ENCODE measurements at places on chromosomes 11 and 22.

DNA sequence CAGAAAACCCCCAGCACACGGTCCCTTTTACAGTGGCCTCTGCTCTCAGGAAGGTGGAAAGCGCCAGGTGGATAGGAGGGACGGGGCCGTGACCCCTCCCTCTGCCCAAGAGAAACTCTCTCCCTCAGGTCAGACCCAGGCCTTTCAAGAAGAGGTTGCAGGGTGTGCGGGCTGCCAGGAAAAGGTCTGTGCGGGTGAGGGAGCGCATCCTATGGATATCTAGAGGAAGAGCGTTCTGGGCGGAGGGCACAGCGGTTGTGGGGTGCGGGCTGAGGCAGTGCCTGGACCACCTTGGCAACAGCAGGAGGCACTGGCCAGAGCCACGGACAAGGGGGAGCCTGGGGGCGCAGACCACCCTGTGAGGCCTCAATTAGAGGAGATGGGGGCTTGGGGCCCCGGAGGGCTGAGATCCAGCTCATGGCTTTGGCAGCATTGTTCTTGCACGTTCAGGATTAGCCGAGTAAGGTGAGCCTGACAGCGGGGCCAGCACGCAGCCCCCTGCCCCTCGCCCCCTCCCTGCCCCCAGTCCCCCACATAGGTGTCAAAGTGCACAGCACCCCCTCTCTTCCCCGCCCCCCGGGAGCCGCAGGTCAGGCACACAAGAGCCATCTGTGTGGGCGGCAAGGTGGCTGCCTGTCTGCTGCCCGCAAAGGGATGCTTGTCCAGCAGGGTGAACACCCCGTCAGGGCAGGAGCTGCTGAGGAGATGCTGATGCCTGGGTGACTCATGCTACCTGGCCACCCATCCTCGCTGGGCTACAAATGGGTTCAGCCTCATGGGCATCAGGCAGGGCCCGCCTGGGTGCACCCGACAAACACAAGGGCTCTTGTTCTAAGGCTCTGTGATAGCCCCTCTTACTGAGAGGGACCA lies 92.8 kb upstream of the KCNQ1OT1 start:
- DNase-seq = no peak

DNA sequence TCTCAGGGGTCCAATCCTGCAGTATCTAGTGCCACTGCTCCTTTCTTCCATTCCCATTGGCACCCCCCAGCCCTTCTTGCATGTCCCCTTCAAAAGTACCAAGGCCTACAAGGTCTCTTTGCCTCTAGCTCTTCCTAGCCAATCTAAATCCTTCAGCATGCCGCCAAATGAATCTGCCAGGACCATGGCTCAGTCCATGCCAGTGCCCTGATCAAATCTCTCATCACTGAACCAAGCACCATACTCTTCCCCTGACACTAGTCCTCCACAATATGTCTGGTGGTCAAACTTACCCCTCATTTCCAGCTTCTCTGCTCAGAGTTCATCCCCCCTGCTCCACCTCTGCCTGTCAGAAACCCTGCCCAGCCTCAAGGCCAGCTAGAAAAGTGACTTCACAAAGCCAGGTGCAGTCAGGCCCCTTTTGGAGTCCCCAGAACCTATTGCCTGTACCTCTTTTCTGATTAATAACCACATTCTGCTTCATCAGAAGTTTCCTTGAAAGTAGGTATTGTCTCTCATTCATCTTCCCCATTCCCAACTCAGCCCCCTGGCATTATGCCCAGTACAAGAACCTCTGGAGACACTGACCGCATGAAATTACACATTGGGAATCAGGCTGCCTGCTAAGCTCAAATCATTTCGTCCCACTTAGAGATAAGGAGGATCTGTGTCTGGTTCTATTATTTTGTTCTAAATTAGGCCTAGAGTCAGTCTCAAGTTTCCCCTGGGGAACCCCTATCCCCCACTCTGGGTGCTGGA lies 11.4 kb downstream of the FEN1 start:
- DNase-seq = no peak

GRCh38 chr11:4059424-4059823 lies 35.2 kb upstream of the RRM1 start:
- no peak for DNase-seq

DNA sequence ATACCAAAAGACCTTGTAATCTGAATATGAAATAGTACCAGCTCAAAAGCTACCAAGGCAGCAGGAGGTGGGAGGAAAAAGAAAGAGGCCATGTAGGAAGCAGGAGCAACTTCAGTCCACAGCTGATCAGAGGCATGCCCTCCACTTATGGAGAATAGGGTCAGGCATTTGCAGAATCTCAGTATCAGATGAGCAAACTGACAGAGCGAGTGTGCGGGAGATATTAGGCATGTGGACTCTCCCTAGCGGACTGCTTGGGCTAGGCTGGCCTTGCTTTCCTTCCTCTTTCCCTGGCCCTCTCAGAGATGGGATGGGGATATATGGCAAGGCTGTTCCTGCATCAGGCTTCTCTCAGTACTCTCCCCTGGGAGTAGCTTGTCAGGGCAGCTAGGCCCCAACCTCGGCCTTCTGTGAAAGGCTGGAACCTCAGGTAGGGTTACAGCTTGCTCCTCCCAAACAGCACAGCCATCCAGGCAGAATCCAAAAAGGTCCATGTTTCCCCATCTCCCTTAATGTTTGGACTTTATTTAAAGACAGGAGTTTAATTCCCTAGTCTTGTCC lies 37.0 kb downstream of the ETS1 start:
- DNase-seq = no peak

DNA sequence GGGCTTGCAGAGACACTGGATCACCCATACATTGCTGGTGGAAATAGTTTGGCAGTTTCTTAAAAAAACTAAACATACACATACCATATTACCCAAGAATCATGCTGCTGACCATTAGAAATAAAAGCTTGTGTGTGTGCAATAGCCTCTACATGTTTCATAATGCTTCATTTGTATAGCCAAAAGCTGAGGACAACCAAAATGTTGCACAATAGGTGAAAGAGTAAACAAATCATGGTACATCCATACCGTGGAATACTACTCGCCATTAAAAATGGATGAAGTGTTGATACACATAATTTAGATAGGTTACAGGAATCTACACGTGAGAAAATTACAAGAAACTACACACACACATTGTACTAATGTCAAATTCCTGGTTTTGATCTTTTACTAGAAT lies 6.5 kb downstream of the KBTBD3 start:
- no peak for DNase-seq

- no peak for DNase-seq
These were observed 9.0 kb downstream of the NEAT1 start for GRCh38 chr11:65431451-65432099.

DNA sequence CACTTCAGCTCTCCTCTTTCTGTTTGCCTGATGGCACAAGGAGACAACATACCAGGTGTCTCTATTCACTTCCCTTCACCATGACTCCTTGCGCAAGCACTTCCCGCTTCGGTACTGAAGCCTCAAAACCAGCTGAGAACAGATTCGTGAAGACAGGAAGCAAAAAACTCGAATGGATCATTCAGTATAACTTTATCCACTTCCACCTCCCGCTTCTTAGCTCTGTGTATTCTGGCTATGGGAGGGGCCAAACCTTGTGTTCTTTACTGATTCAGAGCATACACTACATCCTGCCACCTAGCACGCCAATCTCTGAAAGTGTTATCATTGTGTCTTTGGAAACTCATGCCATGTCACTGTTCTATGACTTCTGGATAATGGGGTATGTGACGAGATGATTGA lies 62.2 kb upstream of the ADA2 start:
- no peak for DNase-seq

DNA sequence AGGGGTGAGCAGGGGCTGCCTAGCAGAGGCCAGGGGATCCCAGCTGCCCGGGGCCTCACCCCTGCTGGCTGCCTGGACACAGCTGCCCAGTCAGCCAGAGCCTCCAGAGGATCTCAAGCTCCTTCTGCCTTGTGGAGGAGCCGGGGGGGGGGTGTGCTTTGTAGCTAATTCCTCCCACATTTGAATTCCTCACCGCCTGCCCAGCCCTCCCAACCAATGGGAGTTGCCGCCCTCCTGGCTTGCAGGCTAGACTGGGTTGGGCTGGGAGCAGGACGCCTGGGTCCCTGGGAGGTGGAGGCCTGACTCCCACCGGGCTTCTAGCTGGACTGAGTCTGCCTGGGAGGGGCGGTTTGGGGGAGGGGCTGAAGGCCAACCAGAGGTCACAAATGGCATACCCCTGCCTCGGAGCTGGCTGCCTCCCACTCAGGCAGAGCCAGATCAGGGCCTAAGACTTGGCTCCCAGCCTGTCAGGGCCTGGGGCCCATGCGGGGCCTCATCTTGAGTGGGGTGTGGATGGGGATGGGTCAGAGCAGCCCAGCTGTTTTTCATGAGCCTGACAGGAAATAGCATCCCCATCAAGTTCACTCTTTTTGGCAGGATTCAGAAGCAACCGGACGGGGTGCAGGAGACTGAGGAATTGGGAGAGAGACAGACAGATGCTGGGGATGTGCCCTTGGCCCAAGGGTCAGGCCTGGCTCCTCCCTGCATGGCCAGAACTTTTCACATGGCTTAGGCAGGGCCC lies 29.2 kb upstream of the PDE2A start:
- peak; percentile 87 for DNase-seq

- DNase-seq = no peak
These were observed 299.7 kb downstream of the ST3GAL4 start for GRCh38 chr11:126654886-126655806.

GRCh38 chr11:19398273-19398672 lies 157.5 kb upstream of the E2F8 start:
- no peak for DNase-seq

DNA sequence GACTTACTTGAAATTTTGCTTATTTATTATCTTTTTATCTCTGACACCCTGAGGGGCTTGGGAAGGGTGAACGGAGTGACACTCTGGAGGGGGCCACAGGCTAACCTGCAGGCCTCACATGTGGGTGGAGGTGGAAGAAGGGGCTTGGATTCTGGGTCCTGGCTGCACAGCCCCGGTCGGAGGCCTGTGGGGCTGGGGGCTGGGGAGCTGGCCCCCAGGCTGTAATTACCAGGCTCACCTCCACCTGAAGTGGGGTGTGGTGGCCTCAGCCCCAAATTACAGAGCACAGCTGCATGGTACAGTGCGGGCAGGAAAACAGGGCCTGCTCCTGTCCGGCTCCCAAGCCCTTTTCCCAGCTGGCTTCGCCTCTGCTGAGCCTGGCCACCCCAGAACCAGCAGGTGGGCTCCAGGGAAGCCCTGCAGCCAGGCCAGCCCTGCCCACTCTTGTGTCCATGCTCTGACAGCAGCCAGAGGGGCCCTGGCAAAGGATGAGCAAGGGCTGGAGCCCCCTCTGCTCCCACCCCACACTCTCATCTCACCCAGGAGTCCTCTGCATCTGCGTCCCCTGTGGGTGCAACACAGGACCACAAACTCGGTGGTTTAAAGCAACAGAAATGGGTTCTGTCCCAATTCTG lies 48.0 kb downstream of the IGF2 start:
- no peak for DNase-seq

DNA sequence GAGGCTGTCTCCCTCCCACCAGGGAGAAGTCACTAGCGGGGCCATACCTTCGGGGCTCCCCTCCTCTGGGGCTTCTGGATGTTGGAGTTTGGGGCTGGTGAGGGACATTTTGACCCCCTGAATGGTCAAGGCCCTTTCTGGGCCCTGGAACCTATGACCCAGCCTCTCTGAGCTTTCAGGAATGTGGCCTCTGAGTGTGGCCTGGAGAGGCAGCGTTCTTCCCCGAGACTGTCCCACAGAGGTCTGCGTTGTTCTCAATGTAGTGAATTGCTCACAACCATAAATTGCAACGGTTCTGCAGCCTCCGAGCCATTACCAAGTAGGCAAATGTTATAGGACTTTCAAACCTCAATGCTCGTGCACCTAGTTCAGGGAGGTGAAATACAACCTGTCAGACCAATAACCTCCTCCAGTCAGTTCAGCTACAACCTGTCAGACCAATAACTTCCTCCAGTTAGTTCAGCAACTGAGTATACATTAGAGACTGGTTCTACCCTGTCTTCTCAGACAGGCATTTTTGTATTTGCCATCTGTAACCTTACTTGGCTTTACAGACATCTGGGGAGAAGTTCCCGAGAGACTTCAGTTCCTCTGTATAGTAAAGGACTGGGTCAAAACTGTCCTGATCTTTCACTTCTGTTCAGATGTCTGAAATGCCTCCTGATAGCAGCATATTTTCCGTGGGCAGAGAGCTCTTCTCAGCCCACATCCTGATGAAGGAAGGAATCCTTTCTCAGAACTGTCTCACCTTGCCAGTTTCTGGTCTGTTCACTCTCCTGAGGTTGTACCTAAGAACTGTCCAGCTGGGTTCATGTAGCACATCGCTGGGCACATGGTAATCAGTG lies 34.2 kb downstream of the MICAL2 start:
- no peak for DNase-seq

DNA sequence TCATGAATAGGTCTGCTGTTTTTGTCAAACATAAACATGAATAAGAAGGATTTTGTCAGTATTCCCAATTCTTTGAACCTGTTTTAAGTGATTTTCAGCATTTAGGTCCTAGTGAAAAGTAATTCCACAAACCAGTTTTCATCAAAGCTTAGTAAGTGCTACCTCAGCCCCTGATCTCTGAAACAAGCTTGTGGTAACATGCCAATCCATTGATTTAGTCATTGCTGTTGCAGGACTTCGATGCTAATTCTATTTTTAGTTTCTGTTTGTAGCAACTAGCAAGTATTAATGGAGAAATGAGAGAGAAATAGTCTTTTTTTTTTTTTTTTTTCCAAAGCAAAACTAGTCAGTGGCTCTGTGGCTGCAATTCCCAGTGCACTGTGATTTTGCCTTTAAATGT lies 91.4 kb downstream of the JRKL start:
- peak; percentile 1 for DNase-seq

DNA sequence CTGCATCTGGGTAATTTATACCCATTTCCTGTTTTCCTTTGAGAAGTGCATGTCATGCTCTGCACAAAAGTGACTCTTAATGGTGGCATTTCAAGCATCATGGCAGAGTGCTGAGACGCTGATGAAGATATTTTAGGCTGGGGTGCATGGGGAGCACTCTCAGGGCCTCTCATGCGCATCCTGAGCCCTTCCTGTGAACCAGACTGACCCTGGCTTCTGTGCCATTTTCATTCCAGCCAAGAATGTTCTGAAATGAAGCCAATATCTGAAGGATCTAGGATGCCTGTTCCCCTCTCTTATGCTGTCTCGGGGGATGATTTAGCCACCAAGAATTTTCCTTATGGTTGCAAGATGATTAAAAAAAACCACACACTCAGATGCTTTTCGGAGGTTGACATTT lies 61.5 kb downstream of the MIAT start:
- no peak for DNase-seq

GRCh38 chr11:18230859-18231258 lies 5.7 kb downstream of the SAA4 start:
- DNase-seq = no peak

DNA sequence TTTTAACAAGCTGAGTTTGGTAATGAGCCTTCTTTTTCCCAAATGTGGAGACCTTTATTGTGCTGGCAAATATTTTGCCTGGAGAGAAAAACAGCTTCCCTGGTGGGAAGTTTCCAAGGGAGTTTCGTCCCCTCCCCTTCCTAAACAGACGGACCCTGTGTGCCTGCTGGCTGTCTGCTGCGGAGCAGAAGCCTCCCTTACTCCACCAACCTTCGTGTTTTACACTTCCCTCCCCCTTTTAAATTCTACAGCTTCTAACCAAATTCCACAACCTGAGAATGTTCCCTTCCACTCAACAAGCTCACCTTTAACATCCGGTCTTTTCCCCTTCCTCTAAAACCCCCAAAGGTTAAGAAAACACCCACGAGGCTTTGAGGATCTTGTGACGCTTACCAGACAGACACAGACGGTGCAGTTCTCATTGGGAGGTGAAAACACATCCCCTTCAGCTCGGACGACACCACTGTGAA lies 17.1 kb downstream of the VWCE start:
- no peak for DNase-seq
